LHCN-M2 (cell line): ENCODE measurements at places on chromosomes 2 and 18.

- DNase-seq = no peak
These were observed 150.7 kb upstream of the LMAN1 start for GRCh38 chr18:59509481-59510442.

DNA sequence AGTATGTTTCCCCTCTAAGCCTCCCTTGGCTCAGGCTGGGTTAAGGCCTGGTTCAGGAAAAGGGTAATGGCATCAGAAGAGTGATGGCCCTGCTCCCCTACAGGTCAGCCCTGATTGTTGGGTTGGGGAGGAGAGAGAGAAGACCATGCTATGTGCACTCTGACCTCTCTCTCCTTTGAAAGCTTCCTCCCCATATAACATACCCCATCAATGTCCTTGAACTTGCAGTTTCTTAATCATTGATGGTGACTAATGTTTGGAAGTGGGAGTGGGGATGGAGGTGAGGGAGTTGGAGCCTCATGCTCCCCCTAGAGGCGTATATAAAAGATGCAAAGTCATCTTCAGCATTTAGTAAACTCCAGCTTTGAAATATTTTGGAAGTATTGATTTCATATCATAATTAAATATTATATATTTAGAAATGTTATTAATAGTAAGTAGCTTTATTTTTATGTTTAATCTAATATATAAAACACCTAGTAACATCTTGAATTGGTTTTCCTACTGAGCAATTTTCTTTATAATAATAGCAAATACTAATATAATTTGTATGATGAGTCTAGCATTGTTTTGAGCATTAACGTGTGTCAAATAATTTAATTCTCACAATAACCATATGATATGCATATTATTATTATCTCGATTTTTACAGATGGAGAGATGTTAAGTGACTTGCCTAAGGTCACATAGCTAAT lies 8.8 kb downstream of the PLCL1 start:
- DNase-seq = peak; percentile 62

- no peak for DNase-seq
These were observed 271.8 kb upstream of the FANCL start for GRCh38 chr2:58512878-58513277.

- no peak for DNase-seq
These were observed 38.2 kb upstream of the CNGA3 start for GRCh38 chr2:98308068-98308467.

DNA sequence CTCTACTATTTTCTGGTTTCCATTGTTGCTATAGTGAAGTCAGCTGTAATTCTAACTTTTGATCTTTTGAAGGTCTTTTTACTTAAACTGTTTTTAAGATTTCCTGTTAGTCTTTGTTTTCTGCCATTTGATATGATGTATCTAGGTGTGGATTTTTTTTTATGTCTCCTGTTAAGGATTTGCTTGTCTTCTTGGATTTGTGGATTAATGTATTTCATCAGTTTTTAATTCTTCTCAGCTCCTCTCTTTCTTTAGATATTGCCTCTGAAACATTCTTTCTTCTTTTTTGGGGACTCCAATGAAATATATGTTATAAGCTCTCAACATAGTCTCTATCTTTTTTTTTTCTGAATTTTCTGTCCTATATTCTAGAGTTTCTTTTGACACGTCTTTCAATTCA lies 24.8 kb upstream of the THUMPD2 start:
- no peak for DNase-seq

- peak; percentile 54 for DNase-seq
These were observed 187.1 kb downstream of the TCF4 start for GRCh38 chr18:55400590-55401541.
